ENCODE measurements at places on chromosomes 7 and 10.

DNA sequence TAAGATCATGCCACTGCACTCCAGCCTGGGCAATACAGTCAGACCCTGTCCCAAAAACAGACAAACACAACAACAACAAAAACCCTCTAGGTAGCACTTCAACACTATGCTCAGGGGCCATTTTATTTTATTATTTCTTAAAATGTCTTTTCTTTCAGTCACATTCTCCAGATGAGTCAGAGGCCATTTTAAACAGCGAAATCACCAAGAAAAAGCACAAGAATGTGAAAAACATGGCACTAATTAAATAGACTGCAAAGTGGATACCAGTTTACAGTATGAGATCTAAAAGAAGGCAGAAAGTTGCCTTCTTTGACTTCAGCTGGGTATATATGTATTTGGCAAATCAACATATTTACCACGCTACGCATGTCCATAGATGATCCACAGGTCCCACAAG lies 6.1 kb upstream of the FGL2 start:
- no peak for DNase-seq

DNA sequence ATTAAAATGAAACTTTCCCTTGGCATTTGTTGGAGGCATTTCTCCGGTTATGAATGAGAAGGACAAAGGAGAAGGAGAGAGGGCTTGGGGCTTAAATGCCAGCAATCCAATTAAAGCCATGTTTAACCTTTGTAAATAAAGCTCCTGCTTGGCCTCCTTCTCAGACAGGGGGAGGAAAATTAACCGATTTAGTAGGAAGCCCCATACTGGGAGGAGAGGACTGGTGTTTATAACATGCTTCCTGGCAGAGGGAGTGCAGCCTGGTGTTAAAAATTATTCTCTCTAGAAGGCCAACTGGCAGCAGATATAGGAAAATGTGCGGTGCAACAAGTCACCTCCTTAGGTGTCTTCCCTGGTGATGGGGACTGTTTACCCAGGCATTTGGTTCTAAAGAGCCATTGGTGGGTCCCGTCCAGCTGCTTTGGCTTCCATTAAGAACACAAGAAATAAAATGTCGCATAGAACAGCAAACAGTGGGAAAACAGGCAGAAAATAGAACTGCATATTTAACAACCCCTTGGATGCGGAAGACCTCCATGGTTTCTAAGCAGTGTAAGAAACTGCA lies 846.5 kb downstream of the TYW1 start:
- no peak for DNase-seq

GRCh38 chr10:4024027-4024426 lies 239.0 kb upstream of the KLF6 start:
- DNase-seq: no peak

DNA sequence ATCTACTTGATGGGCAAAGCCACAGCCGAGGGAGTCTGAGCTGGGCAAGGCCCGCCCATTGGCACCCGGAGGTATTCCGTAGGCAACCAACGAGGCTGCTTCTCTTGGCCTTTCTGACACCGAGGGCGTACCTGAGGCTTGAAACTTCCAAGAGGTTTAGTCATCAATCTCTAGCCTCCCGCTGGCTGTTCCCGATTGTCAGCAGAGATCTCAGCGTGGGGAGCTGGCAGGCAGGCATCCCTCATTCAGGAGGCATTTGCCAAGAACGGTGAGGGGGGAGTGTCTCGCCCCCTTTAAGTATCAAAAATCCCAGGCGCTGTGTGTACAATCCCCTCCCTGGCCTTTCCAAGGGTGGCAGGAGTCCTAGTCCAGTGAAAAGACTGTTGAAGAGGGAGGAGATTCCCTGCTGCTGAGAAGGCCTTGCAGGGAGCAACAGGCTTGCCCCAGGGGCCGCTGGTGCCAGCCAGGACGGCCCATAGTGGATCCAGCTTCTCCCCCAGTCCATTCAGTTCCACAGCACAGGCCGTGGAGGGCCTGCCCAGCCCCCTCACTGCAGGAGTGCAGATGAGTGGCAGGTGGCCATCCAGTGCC lies 39.7 kb downstream of the OAT start:
- DNase-seq: no peak

DNA sequence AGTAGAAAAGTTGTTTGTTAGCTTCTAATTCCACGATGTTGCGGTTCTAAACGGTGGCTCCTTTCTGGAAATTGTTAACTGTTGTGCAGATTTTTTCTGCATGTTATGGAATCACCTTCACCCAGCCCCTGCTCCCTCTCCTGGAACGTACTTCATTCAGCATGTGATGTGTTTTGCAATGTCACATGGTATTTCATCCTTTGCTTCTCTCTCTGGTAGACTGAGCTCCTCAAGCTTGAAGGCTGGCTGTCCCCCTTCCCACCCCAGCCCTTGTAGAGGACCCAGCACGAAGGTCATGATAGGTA lies 4.4 kb downstream of the PPP2R2D start:
- DNase-seq: no peak

DNA sequence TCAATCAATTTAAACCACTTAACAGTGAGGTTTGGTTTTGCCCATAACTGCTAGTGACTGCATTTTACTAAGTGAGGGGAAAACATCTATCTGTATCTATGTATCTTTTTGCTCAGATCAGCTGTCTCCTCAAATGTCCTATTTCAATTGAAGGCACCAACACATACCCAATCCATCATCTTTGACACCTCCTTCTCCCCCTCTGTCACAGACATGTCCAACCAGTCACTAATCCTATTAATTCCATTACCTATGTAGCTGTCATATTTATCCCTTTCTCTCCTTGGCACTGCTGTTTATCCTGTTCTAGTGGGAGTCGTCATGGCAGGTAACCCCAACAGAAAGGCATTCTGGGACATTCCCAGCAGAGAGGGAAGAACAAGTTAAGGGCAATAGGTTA lies 975.2 kb upstream of the AUTS2 start:
- DNase-seq: no peak

Measured in left renal cortex interstitium (tissue), 4 donors.